RWPE1 (cell line): ENCODE measurements at places on chromosomes 16 and 17.

DNA sequence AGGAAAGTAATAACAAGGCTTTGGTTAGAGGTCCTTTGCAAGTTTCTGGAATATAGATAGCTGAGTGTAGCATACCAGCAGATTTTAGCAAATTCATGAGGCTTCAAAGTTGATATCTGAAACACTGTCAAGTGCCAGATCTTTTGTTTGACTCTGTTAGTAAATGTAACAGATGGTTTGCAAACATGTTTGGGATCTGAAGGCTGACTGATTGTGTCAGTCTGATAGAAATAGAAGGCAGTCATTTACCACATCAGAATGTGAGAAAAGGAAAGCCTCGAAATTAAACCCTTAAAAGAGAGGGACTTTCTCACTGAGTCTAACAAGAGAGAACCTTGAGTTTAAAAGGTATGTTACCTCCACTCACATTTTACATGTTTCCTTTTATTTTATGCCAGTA is 371.5 kb downstream of the KIF2B start:
- no peak for DNase-seq

DNA sequence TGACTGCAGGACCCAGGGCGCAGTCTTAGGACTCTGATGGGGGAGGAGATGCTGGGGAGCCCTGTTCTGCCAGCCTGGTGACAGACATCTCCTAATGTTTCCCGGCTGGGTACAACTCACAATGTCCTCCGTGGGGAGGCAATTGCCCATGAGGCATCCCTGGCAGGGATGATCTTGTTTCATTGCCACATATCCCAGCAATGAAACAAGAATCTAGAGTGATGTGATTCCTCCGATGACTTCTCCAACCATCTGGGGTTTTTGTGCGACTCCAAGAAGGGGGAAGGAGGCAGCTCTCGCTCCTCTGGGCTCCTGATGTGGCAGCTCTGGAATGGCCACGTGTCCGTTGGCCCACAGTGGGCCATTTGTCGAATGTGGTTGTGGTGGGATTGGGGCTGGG is 255.8 kb downstream of the SEC14L1 start:
- no peak for DNase-seq

GRCh38 chr16:64950262-64950661 is 171.6 kb downstream of the CDH11 start:
- no peak for DNase-seq

- no peak for DNase-seq
These were observed 1.4 kb downstream of the AXIN2 start for GRCh38 chr17:65559804-65560627.
